ELF-1 (cell line): ENCODE measurements at places on chromosomes 11 and 22.

DNA sequence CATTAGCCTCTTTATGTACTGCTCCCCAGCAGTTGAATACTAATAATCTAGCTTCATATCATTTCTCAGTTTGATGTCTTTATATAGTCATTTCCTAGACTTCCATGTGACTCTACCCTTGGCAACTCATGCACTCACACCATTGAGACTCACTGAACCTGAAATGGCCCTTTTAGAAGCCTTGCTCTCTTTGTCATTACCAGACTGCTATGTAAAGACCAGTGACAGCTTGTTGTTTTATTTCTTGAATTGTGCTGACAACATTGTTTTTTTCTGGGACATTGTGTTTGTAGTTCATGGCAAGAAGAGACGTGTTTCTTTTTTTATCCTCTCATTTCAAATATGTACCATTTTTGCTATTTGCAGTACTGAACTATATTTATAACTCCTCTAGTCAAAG is 256.5 kb downstream of the CNTN5 start:
- no peak for DNase-seq

GRCh38 chr11:58391879-58392278 is 14.8 kb downstream of the OR5B3 start:
- DNase-seq: no peak

DNA sequence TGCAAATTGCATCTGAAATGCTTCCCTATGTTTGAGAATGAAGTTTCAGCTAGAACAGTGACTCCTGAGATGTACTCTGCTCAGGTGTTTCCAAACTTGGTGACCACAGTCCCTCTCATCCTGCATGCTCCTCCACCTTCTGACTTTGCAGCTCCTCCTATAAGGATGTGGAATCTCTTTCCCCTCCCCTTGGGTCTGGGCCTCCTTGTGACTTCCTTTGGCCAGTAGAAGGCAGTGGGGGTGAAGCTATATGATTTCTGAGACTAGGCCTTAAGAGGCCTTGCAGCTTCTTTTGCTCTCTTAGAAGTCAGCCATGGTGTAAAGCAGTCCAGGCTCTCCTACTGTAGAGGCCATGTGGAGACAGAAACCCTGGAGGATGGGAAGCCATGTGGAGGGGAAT is 50.7 kb downstream of the CSF2RB start:
- no peak for DNase-seq

DNA sequence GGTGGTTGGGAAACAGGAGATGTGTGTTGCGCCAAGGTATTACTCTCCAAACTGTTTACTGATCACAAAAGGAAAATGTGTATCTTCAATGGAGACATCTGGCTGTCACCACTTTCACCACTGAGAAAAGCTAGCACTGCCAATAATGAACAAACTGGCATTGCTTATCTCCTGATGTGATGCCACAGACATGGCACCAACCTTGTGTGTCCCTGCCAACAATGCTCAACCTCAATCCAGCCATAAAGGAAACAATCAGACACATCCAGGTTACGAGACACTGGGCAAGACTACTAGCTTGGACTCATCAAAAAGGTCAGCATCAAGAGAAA is 28.1 kb downstream of the GNB1L start:
- DNase-seq: no peak

GRCh38 chr22:22558972-22559603 is at the start of gene PRAME:
Gene PRAME (minus strand): TSS chr22:22559265. CDS start chr22:22556832, 2,433 bp downstream.
- peak; percentile 82 for DNase-seq

DNA sequence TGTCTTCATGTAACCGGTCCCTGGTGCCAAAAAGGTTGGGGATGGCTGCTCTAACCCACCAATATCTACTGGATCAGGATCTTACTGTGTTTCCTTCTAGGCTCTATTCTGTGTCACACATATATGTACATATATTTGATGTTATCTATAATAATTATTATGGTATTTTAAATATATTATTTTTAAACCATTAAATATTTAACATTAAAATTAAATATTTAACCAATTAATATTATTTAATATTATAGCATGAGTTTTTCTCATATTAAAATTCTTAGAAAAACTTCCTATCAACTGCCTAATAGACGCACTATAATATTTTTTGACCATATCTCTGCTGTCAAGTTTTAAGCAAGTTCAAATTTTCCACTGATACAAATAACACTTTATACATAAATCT is 196.9 kb upstream of the PLET1 start:
- DNase-seq: no peak

DNA sequence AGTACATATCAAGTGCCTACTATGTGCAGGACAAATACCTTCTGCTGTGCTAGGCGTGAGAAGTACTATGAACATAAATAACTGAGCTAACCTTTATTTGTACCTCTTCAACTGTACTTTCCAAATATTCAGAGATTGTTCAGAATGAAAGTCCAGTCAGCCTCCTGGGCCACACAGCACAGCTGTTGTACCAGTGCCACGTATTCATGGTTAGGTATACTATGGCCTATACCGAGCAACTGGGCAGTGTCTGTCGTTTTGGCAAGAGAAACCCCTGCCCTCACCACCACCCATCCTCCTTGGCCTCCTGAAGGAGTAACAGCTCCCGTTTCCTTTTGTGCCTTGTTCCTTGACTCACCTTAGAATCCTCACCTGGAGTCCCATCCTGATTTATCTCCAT is 53.0 kb downstream of the RASSF10 start:
- no peak for DNase-seq

DNA sequence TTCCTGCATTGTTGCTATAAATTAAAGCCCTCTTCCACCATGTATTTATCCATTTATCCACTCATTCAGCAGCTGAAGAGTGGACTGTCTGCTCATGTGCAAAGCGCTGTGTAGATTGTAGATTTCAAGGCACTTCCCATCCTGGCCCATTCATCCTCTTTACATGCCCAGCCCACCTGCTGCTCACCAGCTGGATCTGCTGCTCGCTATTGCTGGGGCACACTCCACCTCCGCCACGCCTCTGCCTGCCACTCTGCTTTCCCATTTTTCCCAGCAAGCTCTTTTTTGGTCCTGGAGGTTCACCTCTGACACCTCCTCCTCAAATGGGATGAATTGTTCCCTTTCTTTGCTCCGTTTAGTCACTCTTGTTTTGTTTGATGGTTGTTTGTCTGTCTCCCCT is 48.3 kb downstream of the CEP164 start:
- no peak for DNase-seq

DNA sequence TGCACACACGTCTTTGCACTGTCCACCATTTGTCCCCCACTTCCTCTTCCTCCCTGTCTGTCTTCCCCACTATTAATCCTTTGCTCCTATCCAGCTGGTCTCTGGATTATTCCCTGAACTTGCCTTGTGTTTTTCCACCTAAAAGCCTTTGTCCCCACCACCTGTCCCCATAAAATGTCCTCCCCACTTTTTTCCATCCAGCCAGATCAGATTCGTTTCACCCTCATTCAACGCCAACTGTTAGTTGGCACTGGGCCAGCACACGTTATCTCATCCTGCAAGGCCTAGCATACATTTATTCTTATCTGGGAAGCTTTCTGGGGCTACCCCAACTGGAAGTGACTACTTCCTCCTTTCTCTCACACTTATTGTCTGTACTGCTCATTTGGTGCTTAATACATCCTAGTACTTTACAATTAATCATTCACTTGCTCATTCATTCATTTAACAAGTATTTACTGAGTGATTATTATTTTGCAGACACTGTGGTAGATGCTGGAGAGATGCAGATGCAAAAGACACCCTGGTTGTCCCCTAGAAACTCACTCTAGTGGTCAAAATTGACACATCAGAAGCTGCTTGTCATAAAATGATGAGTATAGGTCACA is 96.2 kb downstream of the RASSF10 start:
- no peak for DNase-seq

DNA sequence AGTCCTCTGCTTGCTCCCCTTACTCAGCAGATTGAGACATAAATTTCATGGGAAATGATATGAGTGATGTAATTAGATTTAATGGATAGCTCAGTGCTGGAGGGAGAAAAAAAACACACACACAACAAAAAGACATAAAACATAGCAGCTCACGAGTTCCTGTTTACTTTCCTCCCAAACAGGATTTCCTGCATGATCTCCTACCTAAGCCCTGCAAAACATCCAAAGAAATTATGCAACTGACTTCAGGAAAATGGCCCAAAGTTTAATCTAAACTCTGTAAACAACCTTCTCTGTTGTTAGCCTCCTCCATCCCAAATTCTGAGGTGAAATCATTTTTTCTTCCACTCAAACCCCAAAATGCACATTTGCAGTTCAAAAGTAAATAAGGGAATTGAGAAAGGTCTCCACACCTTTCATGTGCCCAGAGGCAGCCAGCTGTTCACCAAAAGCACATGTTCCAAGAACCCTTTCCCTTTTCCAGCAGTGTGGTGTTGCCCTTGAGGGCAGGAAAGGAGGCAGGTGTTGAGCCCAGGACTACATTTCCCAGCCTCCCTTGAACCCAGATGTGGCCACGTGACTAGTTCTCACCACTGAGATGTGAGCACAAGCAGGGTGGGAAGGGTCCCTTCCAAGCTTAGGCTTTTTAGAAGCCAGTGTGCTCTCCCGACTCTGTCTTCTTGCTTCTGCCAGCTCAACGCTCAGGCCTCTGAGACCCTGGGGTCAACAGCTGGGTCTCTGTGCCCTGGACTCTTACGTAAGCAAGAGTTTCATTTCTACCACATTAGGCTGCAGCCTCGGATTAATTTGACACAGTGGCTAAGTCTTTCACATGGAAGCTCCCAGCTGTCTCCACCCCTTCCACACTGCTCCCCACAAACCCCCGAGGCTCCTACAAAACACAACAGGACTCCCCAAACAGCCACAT is 301.2 kb downstream of the CTTN start:
- peak; percentile 75 for DNase-seq

DNA sequence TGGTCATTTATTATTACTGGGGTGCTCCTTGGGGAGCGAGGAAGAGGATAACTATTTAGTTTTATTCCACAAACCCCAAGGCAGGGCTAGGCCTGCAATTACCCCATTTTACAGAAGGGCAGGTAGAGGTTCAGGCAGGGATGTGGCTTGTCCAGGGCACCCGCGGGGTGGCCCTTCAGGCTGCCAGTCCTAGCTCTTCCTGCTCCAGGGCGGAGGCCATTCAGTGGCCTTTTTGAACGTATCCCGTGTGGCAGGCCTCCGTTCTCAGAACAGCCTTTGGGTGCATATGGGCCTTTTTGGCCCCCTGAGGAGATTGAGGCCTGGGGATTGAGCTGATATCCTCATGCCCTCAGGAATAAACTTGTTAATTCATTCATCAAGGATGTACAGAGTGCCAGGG is 66.2 kb downstream of the MPPED1 start:
- no peak for DNase-seq

DNA sequence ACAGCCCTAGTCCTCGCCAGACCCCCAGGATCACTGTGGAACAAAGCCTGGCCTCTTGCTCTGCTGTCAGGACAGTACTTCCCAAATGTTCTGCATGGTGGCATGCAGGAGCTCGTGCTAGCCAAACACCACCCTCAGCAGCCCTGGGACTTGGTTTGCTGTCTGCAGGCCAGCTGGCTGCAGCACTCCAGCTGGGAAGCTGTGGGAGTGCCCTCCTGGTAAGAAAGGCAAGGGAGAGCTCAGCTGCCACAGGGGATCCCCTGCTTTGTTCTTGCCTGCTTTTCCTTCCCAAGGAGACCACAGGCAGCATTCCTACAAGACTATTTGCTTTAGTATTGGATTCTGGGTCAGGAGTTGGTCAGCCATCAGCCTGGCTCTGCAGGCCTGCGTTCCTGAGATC is 27.9 kb downstream of the TCIRG1 start:
- no peak for DNase-seq

GRCh38 chr22:37705205-37705604 is 8.4 kb downstream of the TRIOBP start:
- no peak for DNase-seq

GRCh38 chr11:44483919-44484610 is 81.4 kb upstream of the CD82 start:
- DNase-seq: peak; percentile 60

GRCh38 chr22:42626951-42627625 is 12.4 kb upstream of the POLDIP3 start:
- no peak for DNase-seq

GRCh38 chr11:123231256-123231655 is 36.2 kb upstream of the CLMP start:
- DNase-seq: peak; percentile 32

DNA sequence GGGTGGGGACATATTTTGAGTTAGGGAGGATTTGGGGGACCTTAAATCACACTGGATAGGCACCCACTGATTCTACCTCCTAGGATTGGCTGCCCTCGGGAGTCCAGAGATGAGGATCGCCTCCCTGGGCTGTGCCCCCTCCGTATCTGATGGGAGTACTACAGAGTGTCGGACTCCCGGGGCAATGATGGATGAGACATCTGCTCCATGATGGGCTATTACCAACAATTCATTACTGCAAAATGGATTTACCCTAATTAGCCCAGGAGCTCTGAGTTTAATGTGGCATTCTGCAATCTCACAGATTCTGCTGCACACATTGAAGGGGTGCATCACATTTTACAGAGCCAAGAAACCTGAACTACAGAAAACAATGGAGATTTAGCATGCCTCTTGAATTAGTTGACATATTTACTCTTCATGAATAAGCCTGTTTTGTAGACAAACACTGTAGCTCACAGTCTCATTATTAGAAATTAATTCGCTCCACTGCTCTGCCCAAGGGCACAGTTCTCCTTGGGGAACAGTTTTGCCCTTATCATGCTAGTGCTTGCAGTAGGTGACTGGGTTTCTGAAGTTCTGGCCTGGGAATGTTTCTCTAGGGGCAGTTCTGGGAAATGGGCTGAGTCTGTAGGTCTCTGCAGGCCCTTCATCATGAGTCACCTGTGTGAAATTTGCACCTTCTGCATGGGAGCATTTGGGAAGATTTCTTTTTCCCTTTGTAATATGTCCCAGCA is 217.1 kb upstream of the PLET1 start:
- DNase-seq: no peak

GRCh38 chr11:15927196-15927863 is 429.0 kb downstream of the SOX6 start:
- no peak for DNase-seq

GRCh38 chr11:83760932-83761331 is 474.8 kb upstream of the CCDC90B start:
- no peak for DNase-seq

GRCh38 chr22:37431366-37431765 is 4.1 kb upstream of the ELFN2 start:
- no peak for DNase-seq

DNA sequence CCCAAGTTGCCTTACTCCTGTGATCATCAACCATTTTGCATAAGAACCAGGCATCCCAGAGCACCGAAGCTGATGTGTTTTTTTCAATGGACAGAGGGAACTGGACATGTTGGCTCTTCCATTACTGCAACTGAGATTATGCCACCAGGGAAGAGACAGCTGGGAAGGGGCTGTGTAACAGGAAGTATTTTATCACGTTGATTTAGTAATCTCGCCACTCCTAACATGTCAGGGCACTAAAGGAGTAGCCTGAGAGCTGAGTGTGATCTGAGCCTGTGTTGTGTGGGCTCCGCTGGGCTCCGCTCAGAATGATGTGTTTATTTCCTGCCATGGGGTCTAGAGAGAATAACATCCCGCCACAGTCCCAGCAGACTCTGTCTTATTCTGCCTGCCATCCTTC is 165.4 kb downstream of the GRIK4 start:
- no peak for DNase-seq

- DNase-seq: no peak
Measured at GRCh38 chr11:36196411-36196998, 92.7 kb downstream of the COMMD9 start.
